MCF 10A (cell line): ENCODE measurements at places on chromosomes 13 and 19.

DNA sequence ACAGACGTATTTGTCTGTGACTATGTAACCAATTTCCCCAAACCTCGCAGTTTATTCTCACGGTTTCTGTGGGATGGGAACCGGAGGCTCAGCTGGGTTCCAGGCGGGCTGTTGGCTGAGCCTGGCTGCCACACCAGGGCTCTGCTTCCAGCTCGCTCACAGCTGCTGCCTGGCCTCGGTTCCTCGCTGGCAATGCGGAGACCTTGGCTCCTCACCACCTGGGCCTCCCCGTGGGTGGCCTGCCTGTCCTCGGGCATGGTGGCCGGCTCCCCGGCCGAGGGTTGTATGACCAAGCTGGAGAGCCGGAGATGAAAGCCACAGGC is 218.9 kb upstream of the MAB21L1 start:
- DNase-seq, result no peak
- H3K27ac ChIP-seq, result no peak overlapping the region
- H3K27me3 ChIP-seq, result no peaks in the 10 kb centered on the region
- no peaks in the 10 kb centered on the region for H3K4me1 ChIP-seq
- no peak overlapping the region for H3K4me3 ChIP-seq

DNA sequence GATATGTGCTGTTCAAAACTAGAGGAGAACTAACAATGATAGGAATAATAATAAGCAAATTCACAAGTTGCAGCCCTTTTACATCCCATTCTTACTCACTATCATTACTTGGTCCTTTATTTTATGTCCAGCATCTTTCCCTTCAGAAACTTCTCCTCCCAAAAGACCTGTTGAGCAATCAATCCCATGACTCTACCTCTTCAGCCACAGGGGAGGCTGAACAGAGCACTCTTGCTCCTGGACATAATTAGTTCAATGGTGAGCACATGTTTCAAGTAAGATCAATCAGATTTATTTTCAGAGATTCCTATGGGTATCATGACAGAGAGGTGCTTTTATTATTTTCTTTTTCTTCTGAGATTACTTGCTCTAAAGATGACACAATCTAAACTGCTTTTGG is 260.0 kb downstream of the COG6 start:
- H3K4me3 ChIP-seq, result no peak overlapping the region
- peaks cover 53% of the 10 kb centered on the region for H3K4me1 ChIP-seq
- no peaks in the 10 kb centered on the region for H3K27me3 ChIP-seq
- DNase-seq, result peak; percentile 5
- H3K27ac ChIP-seq, result peak overlapping the region; percentile 81

GRCh38 chr13:113454936-113455335 is 1.6 kb upstream of the ADPRHL1 start:
- H3K4me1 ChIP-seq, result peaks cover 6% of the 10 kb centered on the region
- no peak for DNase-seq
- peaks cover 66% of the 10 kb centered on the region for H3K36me3 ChIP-seq
- no peaks in the 10 kb centered on the region for H3K27me3 ChIP-seq

DNA sequence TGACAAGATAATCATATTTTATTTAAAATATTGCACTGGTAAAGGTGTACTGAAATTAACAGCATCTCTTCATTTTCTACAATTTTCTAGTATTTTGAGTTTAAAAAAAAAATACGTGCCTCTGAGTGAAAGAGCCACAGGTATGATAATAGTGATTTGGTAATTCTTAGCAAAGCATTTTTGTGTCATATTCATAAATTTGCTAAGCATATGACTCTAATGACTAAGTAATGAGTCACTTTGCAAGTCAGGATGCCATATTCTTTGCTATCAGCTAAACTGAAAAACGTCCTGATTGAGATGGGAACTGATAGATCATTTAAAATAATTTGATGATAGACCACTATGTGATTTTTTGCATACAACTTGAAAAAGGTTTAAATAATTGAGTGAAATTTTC is 136.1 kb upstream of the IRS2 start:
- no peak overlapping the region for H3K27ac ChIP-seq
- no peak overlapping the region for H3K4me3 ChIP-seq
- no peaks in the 10 kb centered on the region for H3K36me3 ChIP-seq
- peaks cover 6% of the 10 kb centered on the region for H3K4me1 ChIP-seq
- peak; percentile 25 for DNase-seq

- DNase-seq, result no peak
- no peak overlapping the region for H3K4me3 ChIP-seq
- H3K27ac ChIP-seq, result no peak overlapping the region
- H3K36me3 ChIP-seq, result no peaks in the 10 kb centered on the region
- no peaks in the 10 kb centered on the region for H3K4me1 ChIP-seq
Measured at GRCh38 chr19:54790711-54791110, 12.7 kb upstream of the KIR2DL4 start.

DNA sequence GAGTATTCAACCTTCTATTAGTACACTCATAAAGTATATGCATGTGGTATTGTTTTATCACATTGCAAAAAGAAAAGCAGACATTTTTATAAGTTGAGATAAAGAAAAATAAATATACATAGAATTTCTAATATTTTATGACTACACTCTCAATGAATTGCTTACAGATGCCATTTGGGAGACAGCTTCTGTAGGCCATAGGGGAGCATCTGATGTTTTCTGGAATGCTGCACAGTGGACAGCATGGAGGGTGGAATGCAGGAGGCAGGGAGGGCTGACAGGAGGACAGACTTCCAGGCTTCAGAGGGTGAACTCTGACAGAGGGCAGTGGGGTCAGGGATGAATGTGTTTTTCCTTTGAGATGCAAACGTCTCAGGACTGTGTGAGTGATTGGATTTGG is 45.8 kb downstream of the MIPEP start:
- H3K27me3 ChIP-seq, result no peaks in the 10 kb centered on the region
- H3K4me1 ChIP-seq, result no peaks in the 10 kb centered on the region
- no peak overlapping the region for H3K4me3 ChIP-seq
- H3K36me3 ChIP-seq, result peaks cover 12% of the 10 kb centered on the region
- no peak for DNase-seq

DNA sequence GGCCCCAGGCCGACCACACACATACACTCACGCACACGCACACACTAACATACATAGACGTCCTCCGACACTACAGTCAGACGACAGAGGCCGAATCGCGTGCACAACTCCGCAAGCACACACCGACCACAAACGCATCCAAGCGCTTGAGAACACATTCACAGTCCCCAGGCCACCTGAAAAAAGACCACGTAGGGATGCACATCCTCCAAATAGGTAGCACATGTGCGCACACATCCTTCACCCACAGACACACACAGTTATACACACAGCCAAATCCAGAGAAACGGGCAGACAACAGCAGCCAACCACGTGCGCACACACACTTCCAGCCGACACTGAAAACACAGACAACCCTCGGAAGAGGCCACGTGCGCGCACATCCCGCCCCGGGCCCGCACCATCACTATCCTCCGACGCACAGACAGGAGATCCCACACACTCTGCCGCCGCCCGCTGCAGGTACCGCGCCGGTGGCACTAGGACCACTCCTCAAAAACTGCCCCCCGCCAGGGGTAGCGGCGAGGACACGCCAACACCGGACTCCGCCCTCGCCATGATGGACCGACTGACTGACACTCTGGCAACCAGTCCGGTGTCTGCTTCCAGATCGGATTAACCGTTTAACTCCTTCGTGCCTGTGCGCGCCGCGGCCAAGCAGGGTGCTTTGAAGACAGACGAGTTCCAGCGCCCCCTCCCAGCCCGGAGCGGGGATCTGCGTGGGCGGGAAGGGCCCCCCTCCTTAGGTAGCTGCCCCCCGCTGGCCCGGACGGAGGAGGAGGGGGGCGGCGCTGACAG is 493 bp upstream of the PDE4A start:
- peaks cover 25% of the 10 kb centered on the region for H3K4me1 ChIP-seq
- H3K27me3 ChIP-seq, result peaks cover 48% of the 10 kb centered on the region
